ENCODE measurements at places on chromosomes 4 and X. TPM values are rescaled to one million over a fixed set of nuclear protein-coding genes. Genes with fewer than 3 reads are reported as not detected.

GRCh38 chrX:38845426-38845825, 44.2 kb downstream of the MID1IP1 start:
- H3K27me3 ChIP-seq, result no peaks in the 10 kb centered on the region
- H3K27ac ChIP-seq, result no peak overlapping the region
- no peak overlapping the region for H3K4me3 ChIP-seq
- no peaks in the 10 kb centered on the region for H3K36me3 ChIP-seq
- DNase-seq, result no peak

- H3K27me3 ChIP-seq, result no peaks in the 10 kb centered on the region
- no peaks in the 10 kb centered on the region for H3K4me1 ChIP-seq
- no peak overlapping the region for H3K27ac ChIP-seq
- no peak for DNase-seq
- H3K36me3 ChIP-seq, result no peaks in the 10 kb centered on the region
Observed at GRCh38 chrX:113192418-113192817, 351.8 kb upstream of the AMOT start.

DNA sequence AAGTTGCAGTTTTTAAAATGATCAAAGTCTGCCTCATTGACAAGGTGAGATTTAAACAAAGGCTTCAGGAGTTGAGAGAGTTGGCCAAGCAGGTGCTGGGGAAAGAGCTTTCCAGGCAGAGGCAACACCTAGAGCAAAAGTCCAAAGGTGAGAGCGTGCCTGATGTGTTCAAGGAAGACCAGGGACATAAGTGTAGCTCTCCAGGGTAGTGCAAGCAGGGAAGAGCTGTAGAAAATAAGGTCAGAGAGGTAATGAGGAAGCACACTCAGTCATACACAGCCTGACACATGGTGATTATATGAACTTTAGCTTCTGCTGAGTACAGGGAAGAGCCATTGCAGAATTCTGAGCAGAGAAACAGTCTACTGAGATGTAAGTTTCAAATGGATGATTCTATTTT, 265.0 kb upstream of the NWD2 start:
- H3K27ac ChIP-seq, result no peak overlapping the region
- no peak for DNase-seq
- H3K4me1 ChIP-seq, result no peaks in the 10 kb centered on the region
- H3K4me3 ChIP-seq, result no peak overlapping the region
- no peaks in the 10 kb centered on the region for H3K36me3 ChIP-seq

GRCh38 chr4:29619168-29619567, 1101.0 kb upstream of the PCDH7 start:
- H3K4me3 ChIP-seq, result no peak overlapping the region
- DNase-seq, result no peak
- H3K4me1 ChIP-seq, result no peaks in the 10 kb centered on the region

DNA sequence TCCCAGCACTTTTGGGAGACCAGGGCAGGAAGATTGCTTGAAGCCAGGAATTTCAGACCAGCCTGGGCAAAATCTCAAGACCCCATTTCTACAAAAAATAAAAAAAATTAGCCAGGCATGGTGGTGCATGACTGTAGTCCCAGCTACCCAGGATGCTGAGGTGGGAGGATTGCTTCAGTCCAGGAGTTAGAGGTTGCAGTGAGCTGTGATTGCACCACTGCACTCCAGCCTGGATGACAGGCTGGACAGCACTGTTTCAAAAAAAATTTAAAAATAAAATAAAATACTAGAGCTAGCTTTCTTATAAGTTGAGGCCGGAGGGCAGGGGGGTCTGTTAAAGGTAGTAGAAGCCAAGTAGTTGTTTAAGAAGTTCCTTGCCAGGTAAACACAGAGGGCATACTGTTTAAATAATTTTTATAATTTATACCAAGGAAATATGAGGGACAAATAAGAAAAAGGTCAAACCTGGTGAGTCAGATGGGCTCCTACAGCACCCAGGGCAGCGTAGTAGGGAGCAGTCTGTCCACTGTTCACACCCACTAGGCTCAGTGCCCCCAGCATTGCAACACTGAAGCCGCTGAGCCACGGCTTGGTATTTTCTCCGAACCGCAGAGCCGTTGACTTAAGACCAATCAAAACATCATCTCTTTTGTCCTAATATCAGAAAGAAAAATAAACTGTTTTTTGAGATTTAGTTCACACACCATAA, 17.3 kb downstream of the COQ2 start:
- DNase-seq, result no peak
- no peak overlapping the region for H3K27ac ChIP-seq
- H3K27me3 ChIP-seq, result no peaks in the 10 kb centered on the region
- peaks cover 64% of the 10 kb centered on the region for H3K36me3 ChIP-seq
- no peak overlapping the region for H3K4me3 ChIP-seq
- H3K4me1 ChIP-seq, result peaks cover 23% of the 10 kb centered on the region

DNA sequence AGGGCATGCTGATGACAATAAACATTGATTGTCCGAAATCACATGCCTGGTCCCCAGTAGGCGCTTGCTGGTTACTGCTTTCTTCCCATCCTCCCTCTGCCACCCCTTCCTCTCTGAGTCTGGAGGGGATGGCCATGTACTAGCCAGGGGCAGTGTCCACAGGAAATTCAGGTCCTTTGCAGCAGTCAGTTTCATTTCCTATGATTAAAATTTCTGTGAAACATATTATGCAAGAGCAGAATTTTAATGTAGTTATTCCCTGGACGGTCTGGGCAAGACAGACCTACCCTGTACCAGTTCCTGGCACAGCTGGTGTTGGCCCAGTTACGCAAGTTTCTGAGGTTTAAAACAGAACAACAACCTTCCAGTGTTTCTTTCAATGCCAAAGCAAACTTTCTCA, 28.2 kb upstream of the TLR2 start:
- no peak for DNase-seq
- peaks cover 11% of the 10 kb centered on the region for H3K27me3 ChIP-seq
- H3K36me3 ChIP-seq, result no peaks in the 10 kb centered on the region
- H3K4me1 ChIP-seq, result peaks cover 15% of the 10 kb centered on the region
- H3K4me3 ChIP-seq, result no peak overlapping the region
- no peak overlapping the region for H3K27ac ChIP-seq

DNA sequence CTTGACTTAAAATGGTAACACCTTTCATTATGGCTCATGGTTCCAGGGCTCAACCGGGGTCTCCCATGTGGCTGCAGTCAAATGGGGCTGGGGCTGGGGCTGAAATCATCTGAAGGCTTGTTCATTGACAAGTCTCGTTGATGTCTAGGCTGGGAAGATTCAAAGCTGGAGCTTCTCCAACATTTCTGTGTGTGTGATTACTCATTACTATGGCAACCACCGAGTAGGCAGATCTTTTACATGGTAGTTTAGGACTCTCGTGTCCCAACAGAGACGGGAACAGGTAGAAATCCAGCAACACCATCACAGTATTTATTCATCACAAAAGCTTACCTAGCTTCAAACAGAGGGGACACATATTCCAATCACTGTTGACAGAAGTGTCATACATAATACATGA, 7.8 kb downstream of the YTHDC1 start:
- H3K27ac ChIP-seq, result no peak overlapping the region
- H3K4me1 ChIP-seq, result peaks cover 59% of the 10 kb centered on the region
- H3K36me3 ChIP-seq, result peaks cover 31% of the 10 kb centered on the region
- no peaks in the 10 kb centered on the region for H3K27me3 ChIP-seq
- H3K4me3 ChIP-seq, result no peak overlapping the region
- no peak for DNase-seq

GRCh38 chr4:156102411-156102810, 148.7 kb upstream of the CTSO start:
- no peak for DNase-seq
- H3K27me3 ChIP-seq, result no peaks in the 10 kb centered on the region
- no peak overlapping the region for H3K27ac ChIP-seq
- H3K4me3 ChIP-seq, result no peak overlapping the region

- H3K27me3 ChIP-seq, result no peaks in the 10 kb centered on the region
- peaks cover 70% of the 10 kb centered on the region for H3K4me1 ChIP-seq
- peak overlapping the region; percentile 98 for H3K27ac ChIP-seq
- H3K36me3 ChIP-seq, result peaks cover 19% of the 10 kb centered on the region
- DNase-seq, result no peak
Observed at GRCh38 chr4:112287258-112287989, 1.7 kb upstream of the TIFA start.

DNA sequence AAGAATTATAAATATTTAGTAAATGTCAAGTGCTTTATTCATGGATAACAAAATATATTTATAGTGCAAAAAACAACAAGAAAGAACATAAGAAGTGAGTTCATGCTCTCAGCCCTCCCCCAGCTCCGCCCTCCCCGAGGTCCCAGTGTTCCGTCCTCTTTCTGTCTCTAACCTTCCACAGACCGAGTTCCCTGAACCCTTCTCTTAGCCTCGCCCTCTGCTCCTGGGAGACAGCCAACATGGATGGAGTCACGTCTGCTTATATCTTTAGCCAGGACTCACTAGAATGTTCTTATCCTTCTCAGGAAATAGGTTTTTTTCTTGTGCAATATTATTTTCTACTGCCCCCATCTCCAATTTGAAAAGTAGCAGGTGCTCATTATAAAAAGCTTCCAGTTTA, 40.1 kb upstream of the HELT start:
- H3K4me1 ChIP-seq, result no peaks in the 10 kb centered on the region

GRCh38 chrX:370244-370962, 16.3 kb downstream of the PPP2R3B start:
- H3K27ac ChIP-seq, result no peak overlapping the region
- no peak overlapping the region for H3K4me3 ChIP-seq

DNA sequence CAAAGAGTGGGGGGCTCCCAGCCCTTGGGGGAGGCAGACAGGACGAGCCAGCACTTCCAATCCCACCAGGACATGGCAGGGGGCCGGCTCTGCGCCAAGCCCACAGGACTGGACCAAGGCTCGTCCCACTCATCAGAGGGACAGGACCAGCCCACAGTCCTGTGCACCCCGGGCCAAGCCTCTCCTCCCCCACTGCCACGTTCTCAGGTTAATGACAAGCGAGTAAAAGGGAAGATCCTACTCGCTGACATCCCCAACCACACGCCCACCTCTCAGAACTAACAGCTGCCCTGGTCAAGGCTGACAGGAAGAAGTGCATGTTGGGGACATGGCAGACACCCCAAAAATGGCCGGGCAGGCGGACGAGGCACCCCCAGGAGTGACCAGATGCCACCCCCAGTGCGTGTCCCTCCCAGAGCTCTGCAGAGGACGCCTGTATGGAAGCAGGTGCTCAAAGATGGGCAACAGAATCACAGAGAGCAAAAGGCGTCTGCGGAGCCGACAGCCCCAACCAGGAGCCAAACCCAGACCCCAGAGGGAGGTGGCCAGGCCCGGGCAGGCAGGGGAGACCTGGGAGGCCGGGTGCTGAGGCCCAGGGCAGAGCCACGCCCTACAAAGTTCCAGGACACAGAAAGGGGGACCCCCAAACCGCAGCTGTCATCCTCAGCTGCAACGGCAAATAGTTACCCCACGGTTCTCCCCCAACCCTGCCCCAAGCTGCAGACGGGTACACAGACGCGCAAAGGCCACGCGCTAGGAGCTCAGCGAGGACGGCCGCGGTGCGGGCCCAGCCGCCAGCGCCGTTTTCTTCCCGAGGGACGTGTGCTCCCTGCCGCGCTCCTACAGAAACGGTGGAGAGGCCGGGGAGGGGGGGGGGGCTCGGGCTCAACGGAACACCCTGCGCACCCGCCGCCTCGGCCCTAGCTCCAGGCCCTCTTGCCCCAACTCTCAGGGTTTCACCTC, 1.7 kb downstream of the CTBP1 start:
- no peaks in the 10 kb centered on the region for H3K27me3 ChIP-seq
- peak; percentile 21 for DNase-seq
- peaks cover 13% of the 10 kb centered on the region for H3K36me3 ChIP-seq
- peaks cover 68% of the 10 kb centered on the region for H3K4me1 ChIP-seq
- peak overlapping the region; percentile 85 for H3K4me3 ChIP-seq

DNA sequence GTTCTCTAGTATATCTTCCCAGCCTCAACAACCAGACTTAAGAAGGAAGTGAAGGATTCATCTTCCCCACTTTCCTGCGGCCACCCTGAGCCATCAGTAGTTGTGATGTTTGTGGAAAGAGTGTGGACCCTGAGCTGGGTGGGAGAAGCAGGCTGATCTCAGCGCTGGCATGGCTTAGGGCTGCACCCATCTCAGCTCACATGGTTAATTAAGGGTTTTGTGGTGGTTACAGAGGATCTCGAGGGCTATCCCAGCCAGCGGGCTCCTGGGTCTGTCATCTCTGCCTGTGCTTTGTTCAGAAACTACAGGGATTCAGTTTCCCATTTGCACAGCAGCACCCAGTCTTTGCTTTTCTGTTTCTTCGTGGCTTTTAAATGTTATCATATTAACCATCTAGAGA, 163.4 kb downstream of the PTTG2 start:
- DNase-seq, result no peak
- peaks cover 88% of the 10 kb centered on the region for H3K36me3 ChIP-seq
- no peak overlapping the region for H3K27ac ChIP-seq
- H3K4me1 ChIP-seq, result peaks cover 9% of the 10 kb centered on the region
- no peaks in the 10 kb centered on the region for H3K27me3 ChIP-seq

GRCh38 chrX:19628011-19628575, 112.8 kb upstream of the MAP3K15 start:
- H3K27ac ChIP-seq, result no peak overlapping the region
- H3K36me3 ChIP-seq, result peaks cover 36% of the 10 kb centered on the region
- peaks cover 28% of the 10 kb centered on the region for H3K4me1 ChIP-seq
- H3K27me3 ChIP-seq, result no peaks in the 10 kb centered on the region
- H3K4me3 ChIP-seq, result no peak overlapping the region
- DNase-seq, result no peak

- H3K4me1 ChIP-seq, result peaks cover 8% of the 10 kb centered on the region
- DNase-seq, result no peak
- H3K36me3 ChIP-seq, result no peaks in the 10 kb centered on the region
Observed at GRCh38 chr4:148041606-148042329, 309.9 kb downstream of the ARHGAP10 start.

- peaks cover 4% of the 10 kb centered on the region for H3K27me3 ChIP-seq
- H3K4me1 ChIP-seq, result no peaks in the 10 kb centered on the region
- H3K27ac ChIP-seq, result no peak overlapping the region
- DNase-seq, result no peak
- no peak overlapping the region for H3K4me3 ChIP-seq
Observed at GRCh38 chr4:110508827-110509710, 33.1 kb downstream of the ENPEP start.

- no peaks in the 10 kb centered on the region for H3K36me3 ChIP-seq
- no peak within 1 kb of the TSS for H3K27ac ChIP-seq
- peak within 1 kb of the TSS; percentile 77 for H3K4me3 ChIP-seq
- peaks cover 15% of the 10 kb centered on the region for H3K4me1 ChIP-seq
- H3K27me3 ChIP-seq, result peaks cover 24% of the 10 kb centered on the region
Observed at GRCh38 chr4:174522183-174523024, at the start of gene HPGD. TSS of gene HPGD (minus strand) at chr4:174522488. CDS start at chr4:174522451, 37 bp downstream.

The ASMT gene
- total RNA-seq, result 0.44 TPM

The SOX3 gene
- total RNA-seq, result not detected

The MAGEA8 gene
- not detected for total RNA-seq

The PPARGC1A gene
- total RNA-seq, result not detected

Measured in activated B cell treated with CpG ODN at 0.5 μM for 24 hours (primary cell).